ENCODE measurements at places on chromosomes 12 and 14. TPM values are rescaled to one million over a fixed set of nuclear protein-coding genes. Genes with fewer than 3 reads are reported as not detected.

GRCh38 chr14:22890416-22890815 is 7.4 kb downstream of the REM2 start:
- no peak for DNase-seq

DNA sequence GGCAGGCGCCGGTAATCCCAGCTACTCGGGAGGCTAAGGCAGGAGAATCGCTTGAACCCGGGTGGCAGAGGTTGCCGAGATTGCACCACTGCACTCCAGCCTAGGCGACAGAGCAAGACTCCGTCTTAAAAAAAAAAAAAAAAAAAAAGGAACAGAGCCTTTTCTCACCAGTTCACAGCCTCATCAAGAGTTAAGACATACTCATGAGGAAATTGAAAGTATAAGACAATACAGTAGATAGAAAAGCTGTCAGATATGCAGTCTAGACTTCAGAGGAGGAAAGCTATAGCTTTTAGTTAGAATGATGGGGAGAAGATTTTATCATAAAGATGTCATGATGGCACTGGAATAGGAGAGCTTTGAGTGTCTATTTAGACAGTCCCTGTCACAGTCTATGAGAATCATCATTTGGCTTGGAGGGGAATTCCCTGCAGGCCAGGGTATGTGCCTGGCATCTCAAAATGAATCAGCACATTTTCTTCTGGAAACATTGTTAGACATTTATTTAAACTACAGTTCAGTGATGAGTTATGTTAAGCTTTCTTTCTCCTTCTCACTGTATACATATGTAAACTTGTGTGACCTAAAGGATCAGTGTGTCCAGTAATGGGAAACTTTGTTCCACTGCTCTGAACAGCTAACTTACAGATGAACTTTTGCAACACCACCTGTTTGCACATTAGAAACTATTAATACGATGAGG is 2.9 kb upstream of the RAB35 start:
- DNase-seq: peak; percentile 73

DNA sequence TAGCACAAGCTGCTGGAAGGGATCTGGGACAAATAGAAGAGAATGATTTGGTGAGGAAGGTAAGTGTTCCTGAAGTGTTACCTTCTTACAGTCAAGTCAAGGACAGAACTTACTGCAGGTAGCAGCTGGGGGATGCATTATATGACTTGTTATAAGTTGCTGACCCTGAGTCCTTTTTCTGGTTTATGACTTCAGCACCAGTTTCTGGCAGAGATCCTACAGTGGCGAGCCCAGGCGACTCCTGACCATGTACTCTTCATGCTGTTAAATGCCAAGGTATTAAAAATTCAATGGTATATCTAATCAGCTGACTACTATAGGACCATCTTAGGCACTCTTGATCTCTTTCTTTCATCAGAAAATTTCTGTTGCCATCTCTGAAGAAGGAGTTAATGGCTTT is 45.1 kb upstream of the ATF1 start:
- DNase-seq: no peak

GRCh38 chr12:130401703-130402102 is 64.0 kb downstream of the PIWIL1 start:
- DNase-seq: no peak

IFI27L2 gene
- total RNA-seq: 197 TPM

TCL1A gene
- total RNA-seq: not detected

CEBPE gene
- not detected for total RNA-seq

AQP2 gene
- not detected for total RNA-seq

LARP4 gene
- total RNA-seq: 51.3 TPM

Data from HFFc6 (cell line).